GM12892 (cell line): ENCODE measurements at places on chromosomes 11 and 22.

GRCh38 chr11:36361901-36362391 is 65.9 kb downstream of the PRR5L start:
- DNase-seq = no peak

- no peak for DNase-seq
Measured at GRCh38 chr11:133545199-133545803, 13.0 kb upstream of the OPCML start.

DNA sequence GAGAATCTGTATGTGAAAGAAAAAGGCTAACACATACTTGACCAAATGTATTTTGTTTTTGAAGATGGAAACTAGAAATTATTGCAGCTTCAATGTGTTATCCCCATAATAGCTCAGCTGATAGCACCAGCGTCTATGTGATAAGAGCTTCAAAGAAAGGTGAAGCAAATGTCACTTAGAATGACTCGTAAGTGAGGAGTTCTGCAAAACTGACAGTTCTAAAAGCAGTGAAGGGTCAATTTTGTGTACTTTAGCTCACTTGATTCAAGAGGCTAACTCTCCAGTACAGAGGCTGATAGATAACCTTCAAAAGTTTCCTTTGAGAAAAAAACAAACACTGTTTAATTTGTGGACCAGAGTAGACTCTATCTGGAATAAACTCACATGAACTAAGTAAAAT is 87.2 kb upstream of the CARD18 start:
- DNase-seq = no peak

GRCh38 chr11:74929431-74930363 is 19.2 kb downstream of the XRRA1 start:
- no peak for DNase-seq

DNA sequence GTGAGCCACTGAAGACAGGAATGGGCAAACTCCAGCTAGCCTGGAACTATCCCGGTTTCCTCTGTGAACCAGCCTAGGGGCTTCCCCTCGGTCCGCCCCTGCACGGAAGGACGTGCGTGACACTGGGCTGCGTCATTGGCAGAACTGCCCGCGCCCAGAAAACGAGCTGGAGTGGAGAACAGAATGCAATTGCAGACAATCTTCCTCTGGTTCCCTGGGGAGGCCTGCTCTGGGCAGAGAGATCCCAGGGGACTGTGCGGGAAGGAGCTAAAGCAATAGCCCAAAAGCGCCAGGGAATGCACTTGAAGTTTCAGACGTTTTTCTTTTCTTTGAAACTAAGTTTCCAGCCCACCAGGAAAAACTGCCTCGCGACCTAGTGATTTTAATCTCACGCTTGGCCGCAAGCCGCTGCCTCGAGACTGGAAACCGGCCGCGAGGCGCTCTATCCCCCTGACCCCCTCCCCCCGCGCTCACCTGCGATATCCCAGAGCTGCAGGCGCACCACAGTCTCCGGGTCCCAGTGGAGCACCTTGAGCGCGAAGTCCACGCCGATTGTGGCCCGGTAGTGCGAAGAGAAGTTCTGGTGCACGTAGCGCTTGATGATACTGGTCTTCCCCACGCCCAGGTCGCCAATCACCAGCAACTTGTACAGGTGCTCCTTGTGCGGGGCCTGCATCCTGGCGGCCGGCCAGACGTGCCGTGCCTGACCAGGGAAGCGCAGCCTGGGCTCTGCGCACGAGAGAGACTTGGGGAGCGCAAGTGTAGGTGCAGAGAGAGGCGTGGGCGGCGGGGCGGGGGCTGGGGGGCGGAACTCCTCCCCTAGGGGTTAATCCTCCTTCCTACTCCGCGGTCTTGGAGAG is at the start of gene RAB38:
RAB38 (minus strand) TSS at position 735 of the 860 bp plus-strand sequence; CDS start at position 676, 59 bp downstream.
- DNase-seq = no peak

DNA sequence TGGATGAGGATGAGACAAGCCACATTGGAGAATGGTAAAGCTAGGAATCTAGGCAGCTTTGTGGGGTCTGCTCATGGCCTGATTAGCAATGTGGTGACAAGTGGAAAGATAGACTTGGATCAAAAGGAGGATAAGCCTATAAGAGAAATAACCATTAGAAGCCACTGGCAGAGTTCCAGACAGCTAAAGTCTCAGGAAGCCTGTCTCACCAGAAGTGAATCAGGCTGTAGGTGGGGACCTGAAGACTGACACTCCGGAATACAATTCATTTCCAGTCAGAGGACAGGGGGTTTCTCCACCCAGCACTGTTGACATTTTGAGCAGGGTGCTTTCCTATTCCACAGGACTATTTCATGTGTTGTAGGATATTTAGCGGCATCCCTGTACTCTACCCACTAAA is 129.7 kb downstream of the ARHGAP42 start:
- no peak for DNase-seq

DNA sequence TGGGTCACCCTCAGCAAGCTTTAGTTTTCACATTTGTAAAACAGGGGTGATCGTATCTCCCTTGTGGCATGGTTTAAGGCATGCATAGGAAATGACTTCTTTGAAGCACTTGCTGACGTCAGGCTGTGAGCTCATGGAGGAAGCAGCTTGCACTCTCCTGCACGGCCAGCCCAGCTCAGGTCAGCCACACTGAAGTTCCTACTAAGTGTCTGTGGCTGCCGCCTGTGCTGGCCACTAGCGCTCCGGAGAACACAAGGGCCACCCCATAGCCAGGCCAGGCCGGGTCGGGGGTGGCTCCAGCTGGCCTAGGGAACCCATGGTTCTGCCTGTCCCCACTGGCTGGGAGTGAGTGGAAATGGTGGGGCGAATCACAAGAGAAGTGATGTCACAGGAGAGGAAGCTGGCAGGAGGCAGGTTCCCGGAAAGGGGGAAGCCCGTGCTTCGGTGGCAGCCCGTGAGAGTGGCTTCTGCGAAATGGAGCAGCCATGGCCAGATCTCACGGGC is 28.2 kb downstream of the KCTD17 start:
- no peak for DNase-seq

DNA sequence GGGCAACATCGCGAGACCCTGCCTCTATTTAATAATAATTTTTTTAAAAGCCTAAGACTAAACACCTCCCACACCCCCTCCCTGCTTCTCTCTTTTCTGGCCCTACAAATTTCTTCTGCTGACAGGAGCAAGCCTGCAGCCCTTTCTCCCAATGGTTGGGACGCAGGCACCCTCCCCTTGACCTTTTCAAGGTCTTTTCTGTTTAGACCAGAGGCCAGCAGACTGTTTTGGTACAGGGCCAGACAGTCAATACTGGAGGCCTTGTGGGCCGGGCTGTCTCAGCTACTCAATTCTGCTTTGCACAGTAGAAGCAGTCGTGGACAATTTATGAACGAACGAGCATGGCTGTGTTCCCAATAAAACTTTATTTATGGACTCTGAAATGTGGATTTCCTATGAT is 92.3 kb downstream of the SCN3B start:
- DNase-seq = no peak

DNA sequence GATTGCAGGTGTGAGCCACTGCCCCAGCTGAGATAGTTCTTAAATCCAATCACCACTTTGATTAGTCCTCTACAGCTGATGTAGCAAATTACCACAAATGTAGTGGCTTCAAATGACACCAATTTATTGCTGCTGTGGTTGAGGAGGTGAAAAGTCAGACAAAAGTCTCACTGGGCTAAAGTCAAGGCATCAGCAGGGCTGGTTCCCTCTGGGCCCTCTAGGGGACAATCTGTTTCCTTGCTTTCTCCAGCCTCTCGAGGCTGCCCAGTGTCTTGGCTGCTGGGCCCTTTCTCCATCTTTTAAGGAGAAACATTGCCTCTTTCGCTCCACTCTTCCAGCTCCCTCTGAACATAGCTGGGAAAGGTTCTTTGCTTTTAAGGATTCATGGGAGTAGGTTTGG is 50.5 kb upstream of the SHANK2 start:
- no peak for DNase-seq

- DNase-seq = no peak
Measured at GRCh38 chr11:106459135-106459534, 381.7 kb downstream of the AASDHPPT start.

DNA sequence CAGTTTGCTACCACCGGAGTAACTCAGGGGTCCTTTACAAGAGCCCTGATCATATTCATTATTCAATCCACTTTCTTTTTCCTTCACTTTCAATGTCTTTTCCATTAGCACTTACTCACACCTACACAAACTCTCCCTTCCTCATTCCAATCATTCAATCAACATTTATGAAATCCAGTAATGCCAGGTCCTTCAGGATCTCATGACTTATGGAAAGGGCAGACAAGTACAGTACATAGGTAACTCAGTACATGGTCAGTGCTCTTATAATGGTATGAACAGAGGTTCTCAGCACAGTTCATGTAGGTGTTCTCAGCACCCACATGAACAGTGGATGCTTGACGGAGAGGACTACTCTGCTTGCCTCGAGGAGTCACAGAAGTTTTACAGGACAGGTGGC is 106.6 kb downstream of the USP35 start:
- DNase-seq = no peak

DNA sequence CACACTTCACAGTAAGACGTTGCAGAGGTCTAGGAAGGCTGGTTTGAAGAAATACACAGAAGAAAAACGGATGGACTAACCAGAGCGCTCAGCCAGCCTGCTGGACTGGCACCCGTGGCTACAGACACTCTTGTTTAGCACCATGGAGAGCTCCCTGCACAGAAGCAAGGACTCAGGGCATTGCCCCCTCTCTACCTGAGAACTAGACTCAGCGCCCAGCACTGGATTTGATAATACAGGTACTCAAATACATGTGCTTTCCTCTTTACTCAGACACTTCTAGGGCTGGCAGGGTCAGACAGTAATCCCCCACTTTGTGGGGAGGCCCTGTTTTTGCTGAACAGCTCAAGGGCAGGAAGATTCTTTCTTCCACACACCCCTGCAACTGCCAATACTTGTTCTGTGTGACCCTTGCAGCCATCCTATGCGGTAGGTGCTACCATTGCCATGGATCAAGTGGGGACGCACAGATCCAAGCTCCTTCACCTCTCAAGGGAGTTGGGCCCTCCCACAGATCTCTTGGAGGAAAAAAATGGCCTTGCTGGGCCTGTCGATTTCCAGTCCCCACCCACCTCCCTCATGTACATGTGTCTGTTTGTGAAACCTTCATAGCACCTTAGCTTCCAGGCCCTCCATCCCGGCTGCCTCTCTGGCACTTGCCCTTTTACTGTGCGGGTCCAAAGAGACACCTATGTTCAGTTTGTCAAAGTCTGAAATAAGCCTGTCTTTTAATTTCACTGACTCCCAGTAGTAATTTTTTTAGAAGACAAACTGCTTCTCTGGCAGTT is 5.1 kb upstream of the P2RX6 start:
- DNase-seq = no peak

DNA sequence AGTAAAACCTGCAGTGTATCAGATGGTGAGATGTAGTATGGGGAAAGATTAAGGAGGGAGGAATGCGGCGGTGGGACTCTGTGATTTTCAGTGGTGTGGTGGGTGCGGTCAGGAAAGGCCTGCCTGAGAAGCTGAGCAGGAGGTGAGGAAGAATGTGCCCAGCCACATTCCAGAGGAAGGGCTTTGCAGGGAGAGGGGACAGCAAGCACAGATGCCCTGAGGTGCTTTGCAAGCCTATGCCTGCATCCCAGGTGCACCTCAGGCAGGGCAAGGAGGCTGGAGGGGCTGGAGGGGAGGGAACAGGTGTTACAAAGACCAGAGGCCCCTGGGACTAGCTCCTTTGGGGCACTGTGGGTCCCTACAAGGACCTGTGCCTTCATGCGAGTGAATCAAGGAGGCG is 42.1 kb downstream of the MYO7A start:
- no peak for DNase-seq

- DNase-seq = no peak
Measured at GRCh38 chr11:36509201-36509639, 852 bp downstream of the TRAF6 start.

DNA sequence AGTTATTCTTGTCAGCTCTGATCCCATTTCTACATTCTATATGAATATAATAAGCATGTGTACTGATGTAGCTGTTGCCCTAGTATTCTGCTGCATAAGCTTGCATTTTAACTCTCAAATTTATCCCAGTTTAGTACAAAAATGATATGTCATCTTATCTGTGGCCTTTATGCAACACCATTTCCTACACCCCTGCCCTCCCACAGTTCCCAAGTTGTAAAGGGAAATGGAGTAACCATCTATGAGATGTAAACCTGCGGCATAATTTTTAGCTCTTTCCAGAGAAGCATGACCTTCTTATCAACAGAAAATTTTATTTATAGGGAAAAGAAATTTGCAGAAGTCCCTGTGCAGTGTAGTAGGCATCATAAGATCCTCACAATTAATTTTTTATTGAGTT is 18.9 kb upstream of the CARD18 start:
- DNase-seq = no peak

GRCh38 chr11:101797335-101797734 is 117.5 kb upstream of the CEP126 start:
- no peak for DNase-seq

- DNase-seq = no peak
Measured at GRCh38 chr11:9771071-9771511, 107.2 kb downstream of the SWAP70 start.

- DNase-seq = no peak
Measured at GRCh38 chr22:25208743-25209505, 9.3 kb downstream of the CRYBB3 start.
